ENCODE measurements at places on chromosomes 12 and 14. TPM values are rescaled to one million over a fixed set of nuclear protein-coding genes. Genes with fewer than 3 reads are reported as not detected.

CLEC12A gene
- polyA plus RNA-seq: 19.2 TPM

- no peak overlapping the region for H3K27ac ChIP-seq
- no peaks in the 10 kb centered on the region for H3K4me1 ChIP-seq
- no peaks in the 10 kb centered on the region for H3K36me3 ChIP-seq
- no peak for DNase-seq
- no peak overlapping the region for H3K4me3 ChIP-seq
These were observed 51.0 kb downstream of the WDHD1 start for GRCh38 chr14:54975856-54976255.

FSCB gene
- polyA plus RNA-seq: not detected

- no peak overlapping the region for H3K4me3 ChIP-seq
- H3K36me3 ChIP-seq: no peaks in the 10 kb centered on the region
- H3K4me1 ChIP-seq: peaks cover 10% of the 10 kb centered on the region
These were observed 51.4 kb downstream of the ZFP36L1 start for GRCh38 chr14:68741477-68741791.

- H3K36me3 ChIP-seq: no peaks in the 10 kb centered on the region
- H3K4me3 ChIP-seq: no peak overlapping the region
- no peak overlapping the region for H3K27ac ChIP-seq
These were observed 67.3 kb downstream of the SLC2A13 start for GRCh38 chr12:40038619-40039018.

LGR5 gene
- polyA plus RNA-seq: 0.06 TPM

DNA sequence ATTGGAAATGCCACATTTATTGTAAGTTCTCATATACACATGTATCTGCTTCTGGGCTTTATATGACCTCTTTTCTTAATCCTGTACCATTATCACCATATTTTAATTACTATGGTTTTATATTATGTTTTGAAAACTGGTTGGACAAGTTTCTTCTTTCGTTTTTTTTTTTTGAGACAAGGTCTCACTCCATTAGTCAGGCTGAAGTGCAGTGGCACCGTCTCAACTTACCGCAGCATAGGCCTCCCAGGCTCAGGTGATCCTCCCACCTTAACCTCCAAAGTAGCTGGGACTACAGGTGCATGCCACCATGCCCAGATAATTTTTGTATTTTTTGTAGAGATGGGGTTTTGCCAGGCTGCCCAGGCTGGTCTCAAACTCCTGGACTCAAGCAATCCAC, 44.6 kb downstream of the GALNT4 start:
- H3K4me1 ChIP-seq: peaks cover 2% of the 10 kb centered on the region
- H3K36me3 ChIP-seq: peaks cover 2% of the 10 kb centered on the region
- no peaks in the 10 kb centered on the region for H3K27me3 ChIP-seq
- no peak overlapping the region for H3K4me3 ChIP-seq
- DNase-seq: no peak

- H3K4me3 ChIP-seq: peak overlapping the region; percentile 4
- peak overlapping the region; percentile 36 for H3K27ac ChIP-seq
These were observed 212.1 kb downstream of the GXYLT1 start for GRCh38 chr12:41932470-41932991.

DNA sequence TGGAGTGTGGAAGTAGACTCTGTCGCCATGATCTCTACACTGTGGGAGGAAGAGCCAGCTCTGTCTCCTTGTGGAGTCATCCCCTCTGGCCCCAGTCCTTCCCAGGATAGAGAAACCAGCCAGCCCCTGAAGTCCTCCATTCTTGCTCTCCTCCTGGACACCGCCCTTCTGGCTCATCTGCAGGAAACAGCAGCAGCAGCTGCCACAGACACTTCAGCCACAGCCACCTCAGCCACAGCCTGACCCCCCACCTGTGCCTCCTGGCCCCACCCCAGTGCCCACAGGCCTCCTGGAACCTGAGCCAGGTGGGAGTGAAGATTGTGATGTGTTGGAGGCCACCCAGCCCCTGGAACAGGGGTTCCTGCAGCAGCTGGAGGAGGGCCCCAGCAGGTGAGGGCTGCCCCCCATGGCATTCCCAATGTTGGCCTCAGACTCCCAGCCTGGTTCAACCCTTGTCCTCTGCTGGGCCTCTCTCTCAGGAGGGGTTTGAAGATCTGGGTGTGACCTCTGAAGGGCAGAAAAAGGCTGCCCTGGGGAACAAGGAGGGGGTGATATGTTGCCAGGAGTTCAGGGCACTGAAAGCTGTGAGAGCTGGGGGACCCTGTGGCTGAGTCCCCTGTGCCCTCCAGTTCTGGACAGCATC, 10.5 kb downstream of the PRPF40B start:
- peak; percentile 6 for DNase-seq
- H3K4me1 ChIP-seq: no peaks in the 10 kb centered on the region
- no peak overlapping the region for H3K27ac ChIP-seq
- no peak overlapping the region for H3K4me3 ChIP-seq

CLEC2A gene
- not detected for polyA plus RNA-seq

EPYC gene
- polyA plus RNA-seq: 0.05 TPM

GRCh38 chr12:131943389-131943788, 6.4 kb upstream of the EP400 start:
- no peak for DNase-seq
- no peaks in the 10 kb centered on the region for H3K4me1 ChIP-seq
- no peak overlapping the region for H3K4me3 ChIP-seq
- H3K27me3 ChIP-seq: no peaks in the 10 kb centered on the region
- no peak overlapping the region for H3K27ac ChIP-seq

LMNTD1 gene
- polyA plus RNA-seq: 1.6 TPM

- no peak overlapping the region for H3K27ac ChIP-seq
- DNase-seq: peak; percentile 43
- H3K27me3 ChIP-seq: no peaks in the 10 kb centered on the region
- no peak overlapping the region for H3K4me3 ChIP-seq
These were observed 22.5 kb upstream of the CDKN3 start for GRCh38 chr14:54374117-54374884.

TSHR gene
- polyA plus RNA-seq: 0.07 TPM

GRCh38 chr12:123655420-123655819, 15.5 kb upstream of the TCTN2 start:
- no peak overlapping the region for H3K27ac ChIP-seq
- no peak overlapping the region for H3K4me3 ChIP-seq
- no peaks in the 10 kb centered on the region for H3K27me3 ChIP-seq
- peaks cover 15% of the 10 kb centered on the region for H3K36me3 ChIP-seq
- no peaks in the 10 kb centered on the region for H3K4me1 ChIP-seq

- no peaks in the 10 kb centered on the region for H3K27me3 ChIP-seq
- H3K4me1 ChIP-seq: no peaks in the 10 kb centered on the region
- no peak for DNase-seq
- H3K27ac ChIP-seq: no peak overlapping the region
These were observed 388.5 kb downstream of the AACS start for GRCh38 chr12:125453751-125454150.

DNA sequence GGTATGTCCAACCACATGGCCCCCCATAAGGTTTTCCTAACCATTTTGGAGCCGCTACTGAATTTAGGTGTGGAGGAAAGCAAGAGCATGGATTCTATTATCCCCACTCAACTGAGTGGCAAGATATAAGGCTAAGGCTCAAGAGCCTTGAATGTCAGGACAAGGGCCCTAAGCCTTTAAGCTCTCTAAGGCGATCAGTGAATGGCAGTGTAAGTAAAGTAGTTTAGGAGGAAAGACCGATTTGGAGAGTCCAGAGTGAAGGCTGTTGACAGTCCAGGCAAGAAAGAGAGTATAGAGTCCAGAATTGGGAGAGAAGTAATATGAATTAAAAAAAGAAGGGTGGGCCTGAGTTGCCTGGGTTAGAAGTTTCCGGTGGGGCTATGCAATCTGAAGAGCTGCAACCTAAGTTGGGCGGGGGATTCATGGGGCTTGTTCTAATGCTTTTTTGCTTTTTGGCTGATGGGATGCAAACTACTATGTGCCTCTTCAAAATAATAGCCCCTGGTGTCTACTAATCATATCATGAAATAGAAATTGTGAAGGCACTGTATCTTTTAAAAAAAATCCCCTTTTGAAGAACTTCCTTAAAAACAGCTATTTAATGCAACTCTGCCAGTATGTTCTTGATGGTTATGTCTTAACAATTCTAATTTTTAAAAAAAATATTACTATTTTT, at the start of gene SPIC:
Gene SPIC, plus strand, starts transcription at position 626 of the 676 bp plus-strand sequence. CDS start 1,569 bp downstream, outside the sequence.
- H3K4me3 ChIP-seq: no peak within 1 kb of the TSS
- no peaks in the 10 kb centered on the region for H3K27me3 ChIP-seq
- H3K27ac ChIP-seq: no peak within 1 kb of the TSS
- no peak for DNase-seq
- H3K4me1 ChIP-seq: no peaks in the 10 kb centered on the region

LBHD2 gene
- polyA plus RNA-seq: not detected

CCDC196 gene
- polyA plus RNA-seq: not detected

OTX2 gene
- not detected for polyA plus RNA-seq

GRCh38 chr14:38016497-38016896, 191.2 kb upstream of the SSTR1 start:
- H3K4me1 ChIP-seq: no peaks in the 10 kb centered on the region
- no peaks in the 10 kb centered on the region for H3K36me3 ChIP-seq
- no peaks in the 10 kb centered on the region for H3K27me3 ChIP-seq
- no peak overlapping the region for H3K4me3 ChIP-seq

NYNRIN gene
- polyA plus RNA-seq: 2.9 TPM

DNA sequence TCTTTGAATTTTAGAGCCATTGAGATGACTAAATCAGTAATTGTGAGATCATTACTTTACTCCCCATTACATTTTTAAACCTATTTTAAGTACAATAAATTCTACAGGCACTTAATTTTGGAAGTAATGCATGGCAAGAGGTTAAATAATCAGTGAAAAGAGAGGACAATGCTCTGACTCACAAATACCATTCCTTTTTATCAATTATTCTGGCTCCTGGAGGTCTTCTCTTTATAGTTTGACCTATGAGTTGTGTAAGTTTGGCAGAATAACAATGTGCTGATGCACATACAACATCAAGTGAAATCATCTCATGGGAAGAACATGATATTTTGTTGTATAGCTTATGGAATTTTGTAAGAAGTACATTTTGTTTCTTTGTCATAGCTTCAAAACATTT, 166.7 kb downstream of the TMTC3 start:
- H3K27ac ChIP-seq: no peak overlapping the region
- no peaks in the 10 kb centered on the region for H3K36me3 ChIP-seq
- DNase-seq: no peak
- H3K4me3 ChIP-seq: no peak overlapping the region
- H3K4me1 ChIP-seq: peaks cover 3% of the 10 kb centered on the region

MBIP gene
- 88.2 TPM for polyA plus RNA-seq

GRCh38 chr14:54226103-54226502, 170.7 kb upstream of the CDKN3 start:
- H3K27me3 ChIP-seq: no peaks in the 10 kb centered on the region
- H3K4me3 ChIP-seq: no peak overlapping the region
- H3K36me3 ChIP-seq: no peaks in the 10 kb centered on the region
- no peak overlapping the region for H3K27ac ChIP-seq

SUSD6 gene
- polyA plus RNA-seq: 16.0 TPM

DNA sequence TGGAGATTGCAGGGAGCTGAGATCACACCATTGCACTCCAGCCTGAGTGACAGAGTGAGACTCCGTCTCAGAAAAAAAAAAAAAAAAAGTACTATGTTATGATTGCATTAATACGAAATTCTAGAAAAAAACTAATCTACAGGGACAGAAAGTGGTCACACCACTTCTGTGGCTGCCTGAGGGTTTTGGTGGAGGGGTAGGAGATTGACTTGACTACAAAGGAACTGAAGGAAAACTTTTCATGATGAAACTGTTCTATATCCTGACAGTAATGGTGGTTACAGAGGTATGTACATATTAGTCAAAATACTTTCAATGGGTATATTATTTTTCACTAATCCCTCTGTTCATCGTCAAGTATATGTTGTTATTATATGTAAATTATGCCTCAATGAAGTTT, 42.1 kb downstream of the FOXN3 start:
- no peak overlapping the region for H3K4me3 ChIP-seq
- H3K36me3 ChIP-seq: no peaks in the 10 kb centered on the region
- H3K4me1 ChIP-seq: peaks cover 11% of the 10 kb centered on the region
- H3K27me3 ChIP-seq: no peaks in the 10 kb centered on the region
- DNase-seq: no peak

OVCH1 gene
- polyA plus RNA-seq: 0.17 TPM

GRCh38 chr12:92987846-92988621, 58.9 kb upstream of the EEA1 start:
- H3K36me3 ChIP-seq: no peaks in the 10 kb centered on the region
- H3K4me1 ChIP-seq: peaks cover 7% of the 10 kb centered on the region
- H3K27ac ChIP-seq: peak overlapping the region; percentile 80
- H3K27me3 ChIP-seq: no peaks in the 10 kb centered on the region
- peak; percentile 22 for DNase-seq

DNA sequence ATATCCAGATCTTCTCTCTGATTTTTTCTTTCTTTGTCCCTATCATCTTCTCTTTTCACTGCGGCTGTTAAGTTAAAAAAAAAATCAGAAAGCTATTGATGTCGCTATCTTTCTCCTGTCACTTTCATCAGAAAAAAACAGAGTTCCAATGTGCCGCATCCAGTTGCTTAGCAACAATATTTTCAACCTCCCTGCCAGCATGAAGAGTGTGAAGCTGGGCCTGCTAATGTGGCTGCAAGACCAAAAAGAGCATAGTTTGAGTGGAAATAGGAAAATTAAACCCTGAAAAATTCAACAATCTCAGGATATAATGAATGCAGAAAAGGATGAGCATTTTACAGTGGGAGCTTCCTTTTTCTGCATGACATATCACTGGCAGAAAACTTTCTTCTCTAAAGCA, 1025.4 kb upstream of the LRFN5 start:
- no peaks in the 10 kb centered on the region for H3K27me3 ChIP-seq
- no peak overlapping the region for H3K4me3 ChIP-seq

DNA sequence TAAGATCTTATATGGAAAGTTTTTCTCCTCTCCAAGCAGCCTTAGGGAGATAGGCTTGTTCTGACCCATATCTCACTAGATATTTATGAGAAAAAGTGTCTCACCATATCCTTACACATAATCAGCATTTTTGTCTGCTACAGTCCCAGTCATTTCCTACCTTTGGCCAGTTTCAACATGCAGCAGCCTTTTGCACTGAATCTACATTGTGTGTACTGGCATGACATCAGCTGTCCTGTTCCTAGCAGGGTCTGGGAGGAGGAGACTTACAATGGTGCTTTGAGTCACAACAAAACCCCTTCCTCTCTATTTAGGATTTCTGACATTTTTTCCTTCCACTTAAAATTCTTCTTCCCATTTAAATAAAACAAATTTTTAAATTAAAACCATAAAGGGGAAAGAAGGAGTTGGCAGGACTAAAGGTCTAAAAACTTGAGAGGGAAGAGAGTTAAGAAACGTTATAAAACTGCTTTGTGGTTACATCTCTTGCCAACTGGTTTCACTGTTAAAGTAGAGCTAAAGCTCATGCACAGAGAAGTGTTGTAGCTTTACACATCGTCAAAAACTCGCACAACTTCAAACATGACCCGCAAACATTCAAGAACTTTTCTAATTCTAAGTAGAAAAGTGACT, 53.3 kb upstream of the CERS5 start:
- H3K27me3 ChIP-seq: no peaks in the 10 kb centered on the region
- peak; percentile 87 for DNase-seq
- peaks cover 2% of the 10 kb centered on the region for H3K36me3 ChIP-seq
- peaks cover 5% of the 10 kb centered on the region for H3K4me1 ChIP-seq
- no peak overlapping the region for H3K4me3 ChIP-seq

SCNN1A gene
- polyA plus RNA-seq: 86.6 TPM
